Adrenal gland (tissue), 19 donors: ENCODE measurements at places on chromosomes 13 and 19. TPM values are rescaled to one million over a fixed set of nuclear protein-coding genes. Genes with fewer than 3 reads are reported as not detected.
A peak's percentile ranks its signal among the peaks of the same experiment; 100 is the strongest.

TSSK6 gene
- 3.4 TPM for total RNA-seq

SLAIN1 gene
- 10.9 TPM for total RNA-seq

ZNF506 gene
- total RNA-seq, result 24.4 TPM

SLC15A1 gene
- total RNA-seq, result not detected

OR10H1 gene
- not detected for total RNA-seq

ZNF69 gene
- total RNA-seq, result 11.0 TPM

NLRP9 gene
- total RNA-seq, result not detected

SLITRK5 gene
- total RNA-seq, result 0.21 TPM

KCNJ14 gene
- total RNA-seq, result 0.24 TPM

CBLC gene
- not detected for total RNA-seq

GAMT gene
- total RNA-seq, result 30.7 TPM

KIR2DL3 gene
- not detected for total RNA-seq

CEACAM3 gene
- 0.68 TPM for total RNA-seq

GRCh38 chr19:42092350-42092749 lies 16.4 kb downstream of the ZNF574 start:
- peaks cover 4% of the 10 kb centered on the region for H3K27me3 ChIP-seq
- no peaks in the 10 kb centered on the region for H3K36me3 ChIP-seq
- no peaks in the 10 kb centered on the region for H3K4me1 ChIP-seq
- DNase-seq, result no peak

- no peaks in the 10 kb centered on the region for H3K27me3 ChIP-seq
- no peak overlapping the region for H3K27ac ChIP-seq
- H3K4me3 ChIP-seq, result no peak overlapping the region
- H3K4me1 ChIP-seq, result no peaks in the 10 kb centered on the region
- DNase-seq, result no peak
- no peaks in the 10 kb centered on the region for H3K36me3 ChIP-seq
These were observed 26.4 kb downstream of the PTPRS start for GRCh38 chr19:5314012-5314906.

GRCh38 chr13:83780227-83780626 lies 102.0 kb downstream of the SLITRK1 start:
- no peak overlapping the region for H3K4me3 ChIP-seq
- DNase-seq, result no peak
- H3K4me1 ChIP-seq, result no peaks in the 10 kb centered on the region

DNA sequence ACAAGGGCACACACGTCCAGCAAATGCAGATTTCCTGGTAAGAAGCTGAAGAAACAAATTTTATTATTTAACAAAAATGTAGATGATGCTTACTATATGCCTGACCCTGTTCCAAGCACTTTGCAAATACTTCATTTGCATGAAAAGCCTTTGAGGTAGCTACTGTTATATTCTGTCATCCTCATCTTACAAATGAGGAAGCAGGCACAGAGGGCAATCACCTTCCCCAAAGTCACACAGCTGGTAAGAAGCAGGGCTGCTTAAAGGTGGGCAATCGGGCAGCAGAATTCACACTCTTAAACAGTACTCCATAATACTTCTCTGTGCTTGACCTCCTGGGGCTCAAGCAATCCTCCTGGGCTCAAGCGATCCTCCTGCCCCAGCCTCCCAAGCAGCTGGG lies 18.3 kb upstream of the PNMA8C start:
- H3K27me3 ChIP-seq, result no peaks in the 10 kb centered on the region
- no peak overlapping the region for H3K27ac ChIP-seq
- H3K4me1 ChIP-seq, result peaks cover 11% of the 10 kb centered on the region
- H3K4me3 ChIP-seq, result no peak overlapping the region
- H3K36me3 ChIP-seq, result no peaks in the 10 kb centered on the region
- DNase-seq, result no peak

DNA sequence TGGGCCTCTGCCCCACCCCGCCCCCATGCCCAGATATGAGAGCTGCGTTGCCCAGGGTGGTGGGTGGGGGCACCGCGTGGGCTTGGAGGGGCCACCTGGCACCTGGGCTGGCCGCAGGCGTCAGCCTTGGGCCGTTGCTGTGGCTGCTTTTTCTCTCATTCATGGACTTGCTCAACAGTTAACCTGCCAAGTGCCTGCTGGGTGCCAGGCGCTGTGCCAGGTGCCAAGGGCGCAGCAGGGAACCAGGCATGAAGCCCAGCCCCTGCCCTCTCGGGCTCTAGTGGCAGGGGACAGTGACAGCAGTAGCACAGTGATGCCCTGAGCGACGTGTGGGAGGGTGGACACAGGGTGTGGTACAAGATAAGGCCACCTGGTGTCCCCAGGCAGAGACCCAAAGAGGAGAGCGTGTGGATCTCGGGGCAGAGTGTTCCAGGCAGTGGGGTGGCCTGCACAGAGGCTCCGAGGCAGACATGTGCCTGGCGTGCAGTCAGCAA lies 28.1 kb downstream of the DHX34 start:
- peak; percentile 73 for DNase-seq
- no peaks in the 10 kb centered on the region for H3K27me3 ChIP-seq
- no peaks in the 10 kb centered on the region for H3K4me1 ChIP-seq

DNA sequence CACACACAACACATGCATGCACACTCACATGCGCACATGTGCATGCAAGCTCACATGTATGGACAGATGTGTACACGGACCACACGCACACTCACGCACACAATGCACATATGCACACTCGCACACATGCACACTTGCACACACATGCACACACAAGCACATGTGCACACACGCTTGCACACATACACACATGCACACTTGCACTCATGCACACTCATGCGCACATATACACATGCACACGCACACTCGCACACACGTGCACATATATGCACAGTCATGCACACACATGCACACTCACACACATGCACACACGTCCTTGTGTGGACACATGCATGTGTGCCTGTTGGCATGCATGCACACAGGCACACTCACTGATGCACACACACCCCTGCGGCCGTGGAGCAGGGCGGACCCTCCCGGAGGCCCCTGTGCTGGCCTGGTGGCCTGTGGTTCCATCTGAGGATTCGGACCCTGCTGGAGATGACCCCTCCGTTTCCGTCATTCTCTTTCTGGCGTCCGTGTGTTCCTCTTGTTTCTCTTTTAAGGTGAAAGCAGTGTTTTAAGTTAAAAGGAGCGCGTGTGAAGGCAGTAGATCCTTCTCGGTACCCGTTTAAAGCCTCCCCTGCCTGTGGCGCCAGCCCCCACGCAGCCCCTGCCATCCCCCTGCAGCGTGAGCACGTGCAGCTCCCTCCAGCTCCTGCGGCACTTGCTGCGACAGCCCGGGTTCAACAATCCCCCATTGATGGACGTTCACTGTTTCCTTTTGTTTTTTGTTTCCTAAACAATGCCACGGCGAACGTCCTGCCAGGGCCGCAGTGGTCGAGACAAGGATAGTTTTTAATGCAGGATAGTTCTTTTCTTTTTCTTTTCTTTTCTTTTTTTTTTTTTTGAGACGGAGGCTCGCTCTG lies 5.6 kb downstream of the NDUFS7 start:
- no peaks in the 10 kb centered on the region for H3K27me3 ChIP-seq
- H3K4me3 ChIP-seq, result no peak overlapping the region
- H3K4me1 ChIP-seq, result peaks cover 15% of the 10 kb centered on the region

- no peak overlapping the region for H3K4me3 ChIP-seq
- no peaks in the 10 kb centered on the region for H3K27me3 ChIP-seq
- DNase-seq, result no peak
These were observed 6.5 kb upstream of the HSPH1 start for GRCh38 chr13:31168166-31168565.

DNA sequence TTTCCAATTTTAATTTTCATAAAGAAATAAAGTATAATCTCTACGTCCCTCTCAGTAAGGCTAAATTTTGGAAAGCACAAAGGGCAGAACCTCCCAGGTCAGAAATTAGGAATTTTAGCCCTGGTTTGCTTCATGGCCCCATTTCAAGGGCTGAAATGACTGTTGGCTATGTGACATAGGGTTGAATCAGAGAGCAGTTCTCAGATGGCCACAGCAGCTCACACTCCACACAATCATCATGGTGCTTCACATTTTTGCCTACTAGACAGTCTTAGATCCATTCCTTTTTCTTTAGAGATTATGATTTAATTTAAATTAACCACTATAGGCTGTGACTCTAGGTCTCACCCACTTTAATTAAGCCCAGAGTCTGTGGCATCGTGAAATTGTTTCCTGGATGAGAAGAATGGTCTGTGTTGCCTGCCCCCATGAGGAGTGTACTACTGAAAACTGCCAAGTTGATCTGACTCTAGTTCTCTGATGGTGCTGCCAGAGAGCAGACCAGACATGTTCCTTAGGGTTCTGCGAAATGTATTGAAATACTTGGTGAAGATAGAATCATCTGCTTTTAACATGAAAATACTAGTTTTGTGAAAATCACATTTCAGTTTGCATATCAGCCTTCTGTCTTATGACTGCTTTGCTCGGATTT lies 57.4 kb downstream of the ESD start:
- peaks cover 1% of the 10 kb centered on the region for H3K36me3 ChIP-seq
- H3K27me3 ChIP-seq, result no peaks in the 10 kb centered on the region
- no peak overlapping the region for H3K4me3 ChIP-seq
- no peak for DNase-seq
- H3K4me1 ChIP-seq, result no peaks in the 10 kb centered on the region

- H3K27ac ChIP-seq, result no peak overlapping the region
- H3K4me1 ChIP-seq, result peaks cover 2% of the 10 kb centered on the region
- no peak overlapping the region for H3K4me3 ChIP-seq
- no peak for DNase-seq
These were observed 5.4 kb upstream of the PLAUR start for GRCh38 chr19:43675269-43675879.

DNA sequence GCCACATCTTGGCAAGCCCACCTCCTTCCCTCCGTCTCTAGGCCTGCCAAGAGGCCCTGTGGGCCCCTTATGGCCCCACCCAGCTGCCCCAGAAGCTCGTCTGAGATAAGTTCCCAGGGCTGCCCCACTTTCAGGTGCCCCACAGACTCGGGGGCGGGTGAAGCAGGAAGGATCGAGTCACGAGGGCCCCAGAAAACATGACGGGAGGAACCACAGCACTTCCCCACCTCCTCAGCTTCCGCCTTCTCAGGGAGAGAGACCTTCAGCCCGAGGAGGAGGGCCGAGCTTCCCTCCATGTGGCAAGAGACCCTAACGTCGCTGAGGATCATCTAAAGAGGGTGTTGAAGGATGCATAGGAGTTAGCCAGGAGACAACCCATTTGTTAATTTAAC lies 4.5 kb upstream of the IL12RB1 start:
- no peak overlapping the region for H3K27ac ChIP-seq
- peaks cover 7% of the 10 kb centered on the region for H3K4me1 ChIP-seq
- no peaks in the 10 kb centered on the region for H3K27me3 ChIP-seq
- peak; percentile 42 for DNase-seq

GRCh38 chr13:100176801-100177400 lies 88.0 kb downstream of the PCCA start:
- H3K27ac ChIP-seq, result no peak overlapping the region
- no peaks in the 10 kb centered on the region for H3K27me3 ChIP-seq
- DNase-seq, result no peak
- H3K4me1 ChIP-seq, result no peaks in the 10 kb centered on the region
- no peaks in the 10 kb centered on the region for H3K36me3 ChIP-seq

DNA sequence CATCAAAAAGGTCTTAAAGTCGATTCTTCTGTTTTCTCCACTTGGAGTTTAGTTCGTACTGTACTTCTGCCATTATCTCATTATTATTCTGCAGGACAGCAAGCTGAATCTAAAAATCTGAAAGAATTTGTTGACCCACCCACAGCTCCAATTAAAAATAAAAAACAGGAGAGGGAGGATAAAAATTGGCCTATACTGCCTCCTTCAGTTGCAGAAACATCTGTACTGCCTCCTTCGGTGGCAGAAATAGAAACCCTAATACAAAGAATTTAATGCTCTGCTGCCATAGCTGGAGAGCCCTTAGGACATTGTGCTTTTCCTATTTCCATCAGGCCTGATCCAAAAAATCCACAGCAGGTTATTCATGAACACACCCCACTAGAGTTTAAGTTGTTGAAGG lies 9.8 kb downstream of the ZNF350 start:
- no peak for DNase-seq
- no peak overlapping the region for H3K27ac ChIP-seq
- no peaks in the 10 kb centered on the region for H3K4me1 ChIP-seq
- peaks cover 17% of the 10 kb centered on the region for H3K36me3 ChIP-seq
- no peaks in the 10 kb centered on the region for H3K27me3 ChIP-seq

GRCh38 chr13:33644581-33645543 lies 173.1 kb upstream of the RFC3 start:
- no peak for DNase-seq
- no peak overlapping the region for H3K4me3 ChIP-seq
- H3K4me1 ChIP-seq, result peaks cover 64% of the 10 kb centered on the region

- H3K36me3 ChIP-seq, result no peaks in the 10 kb centered on the region
- no peak for DNase-seq
- no peak overlapping the region for H3K27ac ChIP-seq
- H3K27me3 ChIP-seq, result peaks cover 42% of the 10 kb centered on the region
These were observed 577 bp upstream of the ACP7 start for GRCh38 chr19:39083599-39083982.

- H3K4me1 ChIP-seq, result no peaks in the 10 kb centered on the region
- no peak for DNase-seq
- no peaks in the 10 kb centered on the region for H3K27me3 ChIP-seq
These were observed at the start of gene NR2F6 for GRCh38 chr19:17245535-17245984. NR2F6 (minus strand) TSS chr19:17245919; CDS start chr19:17245220, 699 bp downstream.

GRCh38 chr13:113970810-113971470 lies 2.9 kb downstream of the C13orf46 start:
- no peaks in the 10 kb centered on the region for H3K36me3 ChIP-seq
- no peaks in the 10 kb centered on the region for H3K4me1 ChIP-seq
- no peaks in the 10 kb centered on the region for H3K27me3 ChIP-seq
- no peak for DNase-seq
- H3K4me3 ChIP-seq, result no peak overlapping the region

DNA sequence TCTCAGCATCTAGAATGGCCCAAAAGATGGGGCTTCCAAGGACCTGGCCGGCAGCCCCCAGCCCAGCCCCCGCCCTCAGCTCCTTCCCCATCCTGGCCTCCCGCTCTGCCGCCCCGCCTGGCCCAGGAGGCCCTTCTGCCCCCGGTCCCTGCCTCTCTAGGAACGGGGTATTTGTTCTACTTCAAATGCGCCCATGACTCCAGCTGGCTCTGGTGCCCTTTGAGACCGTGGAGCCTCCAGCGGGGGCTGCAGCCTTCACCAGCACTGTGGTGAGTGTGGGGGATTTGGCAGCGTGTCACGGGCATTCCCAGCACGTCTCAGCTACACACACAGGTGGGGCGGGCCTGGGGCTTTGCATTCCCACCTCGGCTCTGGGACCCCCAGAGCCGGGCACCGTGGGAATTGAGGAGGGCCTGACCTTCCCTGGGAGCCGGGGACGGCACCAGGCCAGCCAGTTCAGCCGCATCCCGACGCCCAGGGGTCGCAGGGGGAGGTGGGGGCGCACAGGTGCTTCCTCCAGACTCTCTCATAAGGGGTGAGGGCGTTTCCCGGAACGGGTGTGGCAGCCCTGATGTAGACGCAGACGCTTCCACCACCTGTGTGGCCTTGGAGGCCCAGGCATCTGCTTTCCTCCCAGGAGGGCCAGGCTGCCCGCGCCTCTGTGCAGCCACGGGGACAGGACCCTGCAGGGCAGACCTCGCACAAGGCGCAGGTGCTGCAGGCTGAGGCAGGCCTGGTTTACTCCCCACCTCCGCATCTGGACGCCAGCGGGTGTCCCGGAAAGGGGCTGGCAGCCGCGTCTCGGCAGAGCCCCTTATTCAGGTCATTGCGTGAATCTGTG lies 947 bp downstream of the ATP4B start:
- DNase-seq, result no peak
- no peaks in the 10 kb centered on the region for H3K36me3 ChIP-seq
- H3K27ac ChIP-seq, result no peak overlapping the region
- no peaks in the 10 kb centered on the region for H3K27me3 ChIP-seq
- no peaks in the 10 kb centered on the region for H3K4me1 ChIP-seq

- DNase-seq, result no peak
- H3K4me1 ChIP-seq, result peaks cover 10% of the 10 kb centered on the region
- H3K4me3 ChIP-seq, result no peak overlapping the region
- H3K27me3 ChIP-seq, result no peaks in the 10 kb centered on the region
These were observed 13.6 kb upstream of the STRN4 start for GRCh38 chr19:46759817-46760333.
